IMR-90 (cell line): ENCODE measurements at places on chromosomes 6 and 20.
A peak's percentile ranks its signal among the peaks of the same experiment; 100 is the strongest.

DNA sequence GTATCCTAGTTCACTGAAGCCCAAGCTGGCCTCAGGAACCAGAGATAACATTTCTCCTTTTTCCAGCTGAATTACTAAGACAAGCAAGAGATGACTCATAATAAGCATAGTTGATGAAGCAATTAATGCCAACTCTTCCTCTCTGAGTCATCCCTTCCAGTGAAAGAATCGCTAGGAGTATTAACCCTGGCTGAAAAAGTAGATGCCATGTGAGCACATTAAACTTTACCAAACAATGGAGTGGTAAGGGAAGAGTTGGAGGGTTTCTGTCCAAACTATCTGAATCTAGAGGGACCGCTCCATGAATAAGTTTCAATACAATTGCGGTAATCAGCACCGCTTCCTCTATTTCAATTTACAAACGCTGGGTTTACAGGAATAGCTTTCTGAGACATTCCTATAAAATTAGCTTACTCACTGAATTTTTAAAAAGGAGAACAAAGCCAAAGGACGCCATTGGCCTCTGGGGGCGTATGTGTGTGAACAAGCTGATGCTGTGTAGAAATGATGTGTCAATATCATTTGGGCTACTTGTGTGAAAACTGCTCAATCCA is 48.3 kb downstream of the ATXN1 start:
- DNase-seq, result peak; percentile 95

- DNase-seq, result no peak
Measured at GRCh38 chr6:170433163-170434116, 119.7 kb downstream of the PSMB1 start.

DNA sequence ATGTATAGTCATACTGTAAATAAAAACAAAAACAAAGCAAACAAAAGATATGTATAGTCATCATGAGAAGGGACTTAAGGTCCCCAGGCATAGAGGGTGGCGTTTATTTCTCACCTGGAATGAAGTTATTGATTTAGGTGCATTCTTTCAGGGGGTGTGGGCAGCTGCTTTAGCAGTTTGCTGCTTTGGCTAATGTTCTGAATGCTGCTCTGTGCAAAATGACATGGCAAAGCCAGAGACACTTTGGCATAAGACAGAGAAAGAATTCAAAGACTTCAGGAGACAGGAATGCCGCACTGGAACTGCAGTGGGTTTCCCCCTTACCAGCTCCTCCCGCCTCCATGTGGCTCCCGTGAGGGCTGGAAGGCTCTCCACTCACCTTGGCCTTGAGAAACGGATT is 36.4 kb upstream of the NELFCD start:
- DNase-seq, result no peak

DNA sequence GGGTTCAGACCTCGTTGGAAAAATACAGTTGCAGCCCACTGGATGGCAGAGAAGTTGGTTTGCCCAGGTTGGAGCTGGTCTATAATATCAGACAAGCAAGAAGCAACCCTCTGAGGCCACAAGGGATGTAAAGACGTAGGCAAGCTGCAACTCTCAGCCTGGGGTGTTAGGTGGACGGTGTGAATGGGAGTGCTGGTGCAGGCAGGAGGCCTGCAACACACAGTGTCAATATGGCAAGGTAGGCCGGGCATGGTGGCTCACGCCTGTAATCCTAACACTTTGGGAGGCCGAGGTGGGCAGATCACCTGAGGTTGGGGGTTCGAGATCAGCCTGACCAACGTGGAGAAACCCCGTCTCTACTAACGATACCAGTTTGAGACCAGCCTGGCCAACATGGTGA is 10.5 kb downstream of the VPS16 start:
- no peak for DNase-seq

GRCh38 chr6:146445233-146445632 is 98.4 kb upstream of the RAB32 start:
- DNase-seq, result no peak

GRCh38 chr6:125944434-125944816 is 12.1 kb upstream of the HINT3 start:
- peak; percentile 88 for DNase-seq

- DNase-seq, result no peak
Measured at GRCh38 chr6:145743332-145743731, 8.0 kb upstream of the EPM2A start.

DNA sequence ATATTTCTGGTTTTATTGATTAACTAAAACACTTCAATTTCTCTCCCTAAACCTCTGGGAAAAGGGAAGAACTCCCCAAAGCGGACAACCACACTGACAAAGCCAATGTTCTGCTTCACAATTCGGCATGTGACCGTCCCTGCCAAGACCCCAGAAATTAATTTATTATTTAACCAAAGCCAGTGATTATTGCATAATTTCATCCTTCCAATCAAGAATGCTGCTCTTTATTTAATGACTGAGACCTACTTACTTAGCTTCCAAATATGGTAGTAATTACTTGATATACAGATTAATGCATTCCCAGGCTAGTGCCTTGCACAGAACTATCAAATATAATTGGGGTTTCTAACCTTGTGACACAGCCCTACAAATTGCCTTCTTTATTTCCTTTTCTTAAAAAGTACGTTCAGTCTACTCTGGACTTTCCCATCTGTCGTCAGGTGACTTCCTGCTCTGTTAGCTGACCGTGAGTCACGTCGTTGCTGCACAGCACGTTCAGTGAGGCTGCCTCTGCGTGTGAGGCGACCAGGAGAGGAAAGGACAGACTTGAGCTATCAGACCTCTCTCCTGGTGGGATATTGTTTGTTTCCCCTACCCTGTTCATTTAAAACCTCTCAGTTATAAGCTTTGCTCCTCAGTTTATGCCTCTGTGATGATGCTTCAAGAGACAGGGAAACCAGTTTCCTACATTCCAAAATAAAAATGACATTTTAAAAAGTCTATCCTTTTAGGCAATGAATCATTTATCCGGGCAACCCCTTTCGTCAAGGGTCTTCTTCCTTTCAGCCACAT is 55.7 kb upstream of the TNFAIP3 start:
- peak; percentile 96 for DNase-seq

DNA sequence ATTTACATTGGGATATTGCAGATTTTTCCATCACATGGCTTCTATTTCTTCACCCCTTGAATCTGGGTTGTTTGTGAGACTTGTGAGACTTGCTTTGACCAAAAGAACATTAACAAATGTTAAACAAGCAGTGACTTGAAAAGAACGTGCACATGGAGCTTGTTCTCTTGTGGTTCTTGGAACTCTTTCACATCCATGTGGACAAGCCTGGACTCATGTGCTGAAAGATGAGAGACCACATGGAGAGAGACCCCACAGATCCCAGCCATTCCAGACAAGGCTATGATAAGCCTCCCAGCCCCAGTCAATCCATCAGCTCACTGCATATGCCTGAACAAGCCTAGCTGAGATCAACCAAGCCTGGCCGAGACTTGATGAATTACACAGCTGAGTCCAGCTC is 1365.7 kb upstream of the GJE1 start:
- DNase-seq, result no peak

- no peak for DNase-seq
Measured at GRCh38 chr6:118316796-118317384, 231.2 kb upstream of the PLN start.

GRCh38 chr6:8043221-8043620 is 21.0 kb downstream of the BLOC1S5 start:
- peak; percentile 31 for DNase-seq

- no peak for DNase-seq
Measured at GRCh38 chr6:145668844-145669243, 66.5 kb downstream of the EPM2A start.

GRCh38 chr6:1499777-1500176 is 109.9 kb upstream of the FOXC1 start:
- DNase-seq, result no peak

- DNase-seq, result no peak
Measured at GRCh38 chr6:51480040-51480439, 607.4 kb downstream of the PKHD1 start.

DNA sequence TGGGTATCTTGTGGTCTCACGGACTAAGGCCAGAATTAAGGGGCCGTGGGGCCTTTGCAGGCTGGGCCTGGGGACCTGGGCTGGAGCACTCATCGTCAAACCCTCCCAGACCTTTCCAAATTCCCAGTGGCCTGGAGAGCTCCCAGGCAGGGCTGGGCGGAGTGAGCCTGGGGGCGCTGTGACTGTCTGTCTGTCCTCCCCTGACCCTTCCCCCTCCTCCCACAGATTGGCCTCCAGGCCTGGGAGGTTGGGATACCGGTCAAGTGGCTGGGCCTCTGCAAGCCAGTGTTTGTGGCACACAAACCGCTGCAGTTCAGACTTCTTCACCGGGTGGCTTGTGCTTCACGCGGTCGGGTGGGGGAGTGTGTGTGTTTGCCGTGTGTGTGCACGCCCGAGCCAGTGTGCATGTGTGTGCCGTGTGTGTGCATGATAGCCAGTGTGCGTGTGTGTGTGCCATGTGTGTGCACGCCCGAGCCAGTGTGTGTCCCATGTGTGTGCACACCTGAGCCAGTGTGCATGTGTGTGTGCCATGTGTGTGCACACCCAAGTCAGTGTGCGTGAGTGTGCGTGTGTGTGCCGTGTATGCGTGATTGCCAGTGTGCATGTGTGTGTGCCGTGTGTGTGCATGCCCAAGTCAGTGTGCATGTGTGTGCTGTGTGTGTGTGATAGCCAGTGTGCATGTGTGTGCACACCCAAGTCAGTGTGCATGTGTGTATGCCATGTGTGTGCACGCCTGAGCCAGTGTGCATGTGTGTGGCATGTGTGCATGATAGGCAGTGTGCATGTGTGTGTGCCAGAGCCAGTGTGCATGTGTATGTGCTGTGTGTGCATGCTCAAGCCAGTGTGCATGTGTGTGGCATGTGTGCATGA is 6.3 kb downstream of the RBBP8NL start:
- no peak for DNase-seq

DNA sequence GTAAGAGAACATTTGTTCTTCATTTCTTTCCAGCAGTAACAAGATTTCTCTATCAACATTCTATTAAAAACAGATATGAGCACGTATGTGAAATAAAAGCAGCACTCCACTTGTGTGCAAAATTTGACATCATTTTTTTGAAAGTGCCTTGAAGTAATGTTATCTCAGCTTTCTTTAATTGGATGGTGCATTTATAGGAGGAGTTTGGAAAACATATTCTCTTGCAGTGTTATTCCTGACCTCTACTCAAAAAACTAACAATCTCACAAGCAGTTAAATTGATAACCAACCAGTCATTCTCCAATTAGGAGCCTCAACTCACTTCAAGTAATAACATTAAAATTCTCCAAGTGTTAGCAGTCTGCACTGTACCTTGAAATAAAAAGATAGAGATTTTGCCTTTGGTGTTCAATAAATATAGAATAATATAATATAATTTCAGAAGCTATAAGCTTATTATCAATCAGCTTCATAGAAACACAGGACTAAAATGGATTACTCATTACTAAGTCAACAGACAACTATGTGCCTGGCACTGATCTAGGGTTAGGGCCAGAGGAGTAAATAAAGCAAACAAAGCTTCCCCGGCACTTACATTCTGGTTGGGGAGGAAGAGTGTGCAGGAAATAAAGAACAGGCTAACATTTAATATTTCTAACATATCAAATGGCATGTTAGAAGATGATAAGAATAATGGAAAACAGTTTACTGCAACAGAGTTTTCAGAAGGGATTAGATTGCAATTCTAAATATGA is 149.0 kb upstream of the SGK1 start:
- peak; percentile 34 for DNase-seq

DNA sequence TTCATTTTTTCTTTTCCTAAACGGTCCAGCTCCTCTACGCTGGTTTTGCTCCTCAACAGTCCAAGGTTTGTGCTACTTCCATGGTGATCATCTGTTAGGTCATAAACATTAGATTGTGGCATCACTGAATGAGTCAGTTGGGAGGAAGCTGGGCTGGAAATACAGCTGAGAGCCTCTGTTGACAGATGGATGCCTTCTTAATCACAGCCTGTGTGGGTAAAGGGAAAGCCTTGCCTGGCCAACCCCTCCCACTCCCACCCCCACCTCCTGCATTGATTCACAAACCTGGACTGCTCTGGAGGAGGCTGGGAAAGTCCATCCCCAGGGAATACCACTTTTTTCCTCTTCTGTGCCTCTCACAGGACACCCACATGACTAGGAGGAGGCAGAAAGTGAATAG is 180.6 kb upstream of the CCN2 start:
- DNase-seq, result peak; percentile 100

GRCh38 chr6:152716322-152716721 is 18.6 kb downstream of the MYCT1 start:
- DNase-seq, result no peak

DNA sequence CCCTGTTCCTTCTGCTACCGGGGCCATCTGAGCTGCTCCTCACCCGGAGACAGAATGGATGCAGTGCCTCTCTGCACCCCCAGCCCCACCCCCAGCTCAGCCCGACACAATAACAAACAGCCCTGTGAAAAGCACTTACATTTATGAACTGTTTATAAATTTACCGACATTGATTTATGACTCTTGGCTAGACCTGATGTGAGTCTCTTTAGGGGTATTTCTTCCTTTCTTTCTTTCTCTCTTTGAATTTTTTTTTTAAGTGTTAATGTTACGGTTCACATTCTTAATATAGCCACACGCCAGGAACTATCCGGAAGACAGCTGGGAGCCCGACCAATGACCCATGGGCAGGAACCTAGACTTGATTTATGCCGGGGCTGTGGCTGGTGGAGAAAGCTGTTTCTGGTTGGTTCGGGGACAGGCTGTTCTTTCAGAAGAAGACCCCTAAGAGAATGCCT is 266.3 kb downstream of the CDC5L start:
- DNase-seq, result peak; percentile 31

DNA sequence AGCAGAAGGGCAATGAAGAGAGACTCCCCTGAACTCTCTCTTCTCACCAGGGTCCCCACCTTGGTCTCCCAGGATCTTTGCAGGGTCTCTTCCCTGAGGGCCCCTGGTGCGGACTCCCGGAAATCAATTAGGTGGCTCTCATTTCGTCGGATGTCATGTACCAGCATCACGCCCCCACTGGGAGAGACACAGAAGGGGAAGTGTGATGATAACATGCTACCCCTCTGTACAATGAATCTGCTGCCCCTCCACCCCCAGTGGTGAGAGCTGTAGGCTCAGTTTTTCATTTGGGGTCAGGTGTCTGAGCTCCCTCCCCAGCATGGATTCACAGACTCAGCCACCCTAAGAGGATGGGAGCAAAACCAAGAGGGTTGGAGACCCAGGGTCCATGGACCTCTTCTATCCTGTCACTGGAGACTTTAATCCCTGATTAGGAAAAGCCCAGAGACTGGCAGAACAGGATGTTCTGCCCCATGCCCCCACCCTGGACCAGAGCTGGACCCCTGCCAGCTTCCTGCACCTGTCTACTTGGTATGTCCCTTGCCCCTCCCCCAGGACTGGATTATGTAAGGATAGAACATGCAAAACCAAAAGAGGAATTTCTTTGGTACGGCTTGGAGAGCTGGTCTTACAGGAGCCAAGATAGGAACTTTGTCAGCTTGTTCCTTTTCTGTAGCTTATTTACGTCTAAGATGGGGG is 11.1 kb downstream of the GGT7 start:
- no peak for DNase-seq

GRCh38 chr6:134005800-134006199 is 46.6 kb downstream of the SLC2A12 start:
- no peak for DNase-seq

GRCh38 chr6:138155443-138155842 is 6.3 kb upstream of the ARFGEF3 start:
- no peak for DNase-seq
